ENCODE measurements at places on chromosomes 4 and X.

GRCh38 chrX:16130707-16131106 is 7.3 kb downstream of the GRPR start:
- DNase-seq: no peak

GRCh38 chr4:10656420-10656819 is 28.1 kb downstream of the CLNK start:
- no peak for DNase-seq

DNA sequence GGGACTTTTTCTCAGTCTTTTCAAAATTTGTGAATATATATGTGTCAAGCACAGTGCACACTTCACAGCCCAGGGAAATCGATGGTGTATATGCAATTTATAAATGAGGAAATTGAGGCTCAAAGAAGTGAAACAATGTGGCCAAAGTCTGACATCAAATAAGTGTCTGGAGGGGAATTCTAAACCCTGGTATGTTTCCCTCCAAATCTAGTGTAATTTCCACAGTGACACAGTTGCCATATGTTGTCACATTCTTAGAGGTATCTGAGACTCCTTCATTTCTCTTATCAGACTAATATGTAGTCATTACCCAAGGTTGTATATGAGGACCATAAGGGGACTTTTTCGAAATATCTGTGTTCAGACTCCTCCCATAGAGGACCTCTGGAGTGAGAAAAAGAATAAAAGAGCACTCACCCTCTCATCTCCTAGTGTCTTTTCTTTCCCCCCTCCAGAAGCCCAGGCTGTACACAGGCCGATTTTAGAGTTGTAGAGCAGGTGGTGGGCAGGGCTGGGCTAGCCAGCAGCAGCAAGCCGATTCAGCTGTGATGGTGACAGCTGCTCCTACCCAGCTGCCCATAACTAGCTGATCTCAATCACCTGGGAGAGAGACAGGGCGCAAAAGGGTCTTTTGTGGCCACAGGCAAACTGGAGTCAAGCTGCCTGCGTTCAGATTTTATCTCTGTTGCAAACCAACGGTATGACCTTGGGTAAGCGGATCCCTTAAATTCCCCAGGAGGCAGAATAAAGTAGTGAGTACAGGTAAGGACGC is 55.1 kb downstream of the CLCN5 start:
- no peak for DNase-seq

- DNase-seq: peak; percentile 2
Measured at GRCh38 chr4:74874753-74875367, 58.1 kb upstream of the PARM1 start.

DNA sequence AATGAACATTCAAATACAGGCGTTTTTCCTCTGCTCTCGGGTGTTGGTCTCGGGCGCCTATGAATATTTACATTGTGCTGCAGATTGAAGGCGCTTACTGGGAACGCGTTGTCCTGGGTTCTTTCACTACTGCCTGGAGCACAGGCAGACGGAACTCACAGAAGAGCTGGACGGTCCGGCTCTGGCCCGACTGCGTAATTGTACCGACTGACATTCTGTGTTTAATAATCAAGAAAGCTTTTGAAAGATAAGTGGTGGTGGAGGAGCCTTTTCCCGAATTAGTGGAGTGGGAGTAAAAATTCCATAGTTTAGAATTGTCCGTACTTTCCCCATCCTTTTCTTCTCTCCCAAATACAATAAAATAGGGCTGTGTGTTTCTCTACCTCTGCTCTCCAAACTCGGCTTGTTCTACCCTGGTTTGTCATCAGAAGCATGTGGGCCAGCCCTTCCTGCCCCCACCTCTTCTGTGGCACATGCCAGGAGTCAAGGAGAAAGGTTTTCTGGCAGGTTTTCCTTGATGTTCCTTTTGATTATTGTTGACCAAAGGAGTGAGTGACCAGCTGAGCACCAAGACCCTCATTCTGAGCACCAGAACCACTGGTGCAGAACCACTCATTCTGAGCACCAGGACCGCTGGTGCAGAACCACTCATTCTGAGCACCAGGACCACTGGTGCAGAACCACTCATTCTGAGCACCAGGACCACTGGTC is 2.3 kb downstream of the FHDC1 start:
- no peak for DNase-seq

DNA sequence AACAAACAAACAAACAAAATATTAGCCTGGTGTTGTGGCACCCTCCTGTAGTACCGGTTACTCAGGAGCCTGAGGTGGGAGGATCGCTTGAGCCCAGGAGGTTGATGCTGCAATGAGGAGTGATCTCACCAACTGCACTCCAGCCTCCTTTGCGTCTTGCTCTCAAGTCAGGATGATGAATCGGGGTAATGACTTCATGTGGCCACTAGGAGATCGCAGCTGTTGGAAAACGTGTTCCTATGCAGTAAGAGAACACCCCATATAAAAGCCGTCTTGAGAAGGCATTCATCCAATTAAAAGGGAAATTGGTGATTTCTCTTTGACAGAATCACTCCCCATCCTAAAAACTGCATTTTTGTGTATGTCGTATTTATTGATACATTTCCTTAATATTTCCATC is 6.9 kb downstream of the CCNB3 start:
- no peak for DNase-seq

Data from GM12891 (cell line).